ENCODE measurements at places on chromosomes 2 and 18. TPM values are rescaled to one million over a fixed set of nuclear protein-coding genes. Genes with fewer than 3 reads are reported as not detected.

The TNFRSF11A gene
- 25.6 TPM for total RNA-seq

The FAM237A gene
- total RNA-seq, result not detected

The MRPL33 gene
- total RNA-seq, result 33.4 TPM

The B3GNT7 gene
- total RNA-seq, result not detected

The KCNG2 gene
- not detected for total RNA-seq

The SERPINB12 gene
- total RNA-seq, result not detected

The C2orf92 gene
- 12.4 TPM for total RNA-seq

The NEU4 gene
- total RNA-seq, result 0.29 TPM

The INHA gene
- total RNA-seq, result not detected

The C2orf80 gene
- not detected for total RNA-seq

Measured in T-helper 1 cell treated with Interleukin-12 subunit alpha and Interleukin-12 subunit beta and Interleukin-4 antibody, amounts not matched to agents 30 ng/mL and 1 ng/mL, for 36 hours (primary cell).